T follicular helper cell (primary cell): ENCODE measurements at places on chromosomes 4 and X.

DNA sequence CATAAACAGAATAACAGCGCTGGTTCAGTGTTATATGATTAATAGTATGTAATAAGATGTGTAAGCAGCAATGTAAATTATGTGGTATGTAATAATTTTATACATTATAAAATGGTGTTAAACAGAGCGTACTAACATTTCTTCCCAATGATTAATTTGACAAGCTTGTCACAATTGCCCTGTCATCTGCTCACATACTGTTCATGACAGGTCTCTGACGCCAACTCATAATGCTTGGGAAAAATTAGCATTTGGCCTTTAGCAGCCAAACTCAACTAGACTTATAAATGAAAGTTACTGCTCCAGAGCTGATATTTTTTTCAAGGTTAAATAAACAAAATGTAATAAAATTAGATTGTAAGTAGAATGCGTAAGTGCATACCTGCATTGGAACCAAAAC lies 246.8 kb downstream of the TRAM1L1 start:
- DNase-seq: no peak

DNA sequence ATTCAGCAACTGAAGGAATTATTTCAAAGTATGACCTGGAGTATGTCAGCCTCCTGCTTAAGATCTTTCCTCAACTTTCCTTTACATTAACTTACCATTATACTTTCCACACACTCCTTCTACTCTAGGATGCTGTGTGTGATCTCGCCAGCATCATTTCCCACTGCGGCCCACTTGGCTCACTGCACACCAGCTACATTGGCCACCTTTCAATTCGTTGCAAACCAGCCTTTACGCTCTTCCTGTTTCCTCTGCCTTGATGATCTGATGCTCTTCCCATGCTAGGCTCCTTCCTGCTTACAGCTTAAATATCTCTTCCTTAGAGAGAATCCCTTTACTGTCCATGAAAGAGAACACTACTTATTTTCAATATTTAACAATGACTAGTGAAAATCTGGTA lies 95.1 kb downstream of the GPM6A start:
- DNase-seq: no peak

- DNase-seq: no peak
Observed at GRCh38 chr4:109826719-109827118, 1.1 kb upstream of the RRH start.

DNA sequence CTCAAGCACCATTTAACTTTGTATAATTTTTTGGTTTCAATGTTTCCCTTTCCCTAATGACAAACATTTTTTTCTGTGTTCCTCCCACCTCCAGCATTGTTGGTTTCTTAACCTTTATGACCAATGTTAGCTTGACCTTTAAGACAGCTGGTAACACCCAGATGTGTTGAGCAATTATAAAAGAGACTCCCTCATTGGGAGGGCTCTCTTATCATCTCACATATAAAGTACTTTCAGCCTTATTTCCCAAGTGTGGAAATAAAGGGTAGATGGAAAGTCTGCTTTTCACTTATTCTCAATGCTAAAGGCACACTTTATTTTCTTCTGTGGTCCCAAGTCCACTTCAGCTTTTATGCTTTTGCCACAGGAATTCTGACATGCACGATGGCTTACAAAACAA lies 1420.4 kb downstream of the RAPGEF2 start:
- no peak for DNase-seq

DNA sequence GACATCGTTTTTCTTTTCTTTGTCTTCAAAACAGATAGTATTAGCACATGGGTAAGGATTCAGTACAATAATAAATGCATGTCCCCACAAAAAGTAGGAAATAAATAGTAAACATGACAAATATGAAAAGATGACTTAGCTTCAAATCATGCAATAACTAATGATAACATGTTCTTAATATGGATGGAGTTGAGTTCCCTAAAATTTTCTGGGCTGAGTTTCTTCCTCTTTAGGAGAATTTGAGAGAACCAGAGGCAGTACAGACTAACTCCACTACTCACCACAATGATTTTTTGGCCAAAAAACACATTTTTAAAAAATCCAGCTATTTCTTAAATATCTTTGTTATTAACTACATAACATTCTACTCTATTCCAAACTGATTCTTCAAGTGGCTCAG lies 432.3 kb upstream of the HS3ST1 start:
- DNase-seq: no peak

- no peak for DNase-seq
Observed at GRCh38 chrX:39542316-39542715, 555.4 kb downstream of the BCOR start.

- no peak for DNase-seq
Observed at GRCh38 chr4:73978886-73979285, 2.9 kb downstream of the PF4 start.

DNA sequence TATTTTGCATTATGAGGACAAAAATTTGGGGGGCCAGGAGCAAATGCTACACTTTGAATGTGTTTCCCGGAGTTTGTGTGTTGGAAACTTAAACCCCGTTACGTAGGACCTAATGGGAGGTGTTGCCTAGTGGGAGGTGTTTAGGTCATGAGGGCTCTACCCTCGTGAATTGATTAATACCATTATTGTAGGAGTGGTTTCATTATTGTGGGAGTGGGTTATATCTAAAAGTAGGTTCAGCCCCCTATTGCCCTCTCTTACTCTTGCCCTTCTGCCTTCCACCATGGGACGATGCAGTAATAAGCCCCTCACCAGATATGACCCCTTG lies 15.5 kb downstream of the UBA6 start:
- DNase-seq: no peak

- DNase-seq: peak; percentile 12
Observed at GRCh38 chr4:38128478-38129459, 168.6 kb downstream of the PTTG2 start.

DNA sequence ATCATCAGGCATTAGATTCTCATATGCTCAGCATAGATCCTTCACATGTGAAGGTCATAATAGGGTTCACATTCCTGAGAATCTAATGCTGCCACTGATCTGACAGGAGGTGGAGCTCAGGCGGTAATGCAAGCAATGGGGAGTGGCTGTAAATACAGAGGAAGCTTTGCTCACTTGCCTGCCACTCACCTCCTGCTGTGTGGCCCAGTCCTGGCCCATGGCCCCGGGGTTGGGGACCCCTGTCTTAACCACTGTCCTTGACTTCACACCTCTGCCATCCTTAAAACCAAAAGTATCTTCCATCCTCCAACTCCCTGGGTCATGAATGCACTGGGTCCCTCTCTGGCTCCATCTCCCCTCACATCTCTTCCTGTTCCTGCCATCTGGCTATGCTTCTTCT lies 129.1 kb downstream of the HMX1 start:
- no peak for DNase-seq

DNA sequence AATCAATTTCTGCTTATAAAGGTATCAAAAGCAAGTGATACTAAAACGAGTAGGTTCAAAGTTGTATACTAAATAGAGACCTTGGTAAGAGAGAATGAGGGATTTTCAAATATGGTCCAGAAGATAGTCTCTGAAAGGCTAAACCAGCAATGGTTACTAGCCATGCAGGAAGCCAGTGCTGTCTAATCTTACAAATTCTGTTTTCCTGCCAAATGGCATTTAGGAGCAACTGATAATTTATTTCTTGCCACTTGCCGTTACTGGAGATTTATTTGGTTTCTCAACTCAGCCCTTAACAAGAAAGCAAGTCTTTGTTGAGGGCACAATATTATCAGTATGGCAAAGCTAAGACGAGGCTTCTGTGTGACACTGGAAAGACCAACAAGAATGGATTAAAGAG lies 47.2 kb downstream of the MAP7D3 start:
- no peak for DNase-seq

DNA sequence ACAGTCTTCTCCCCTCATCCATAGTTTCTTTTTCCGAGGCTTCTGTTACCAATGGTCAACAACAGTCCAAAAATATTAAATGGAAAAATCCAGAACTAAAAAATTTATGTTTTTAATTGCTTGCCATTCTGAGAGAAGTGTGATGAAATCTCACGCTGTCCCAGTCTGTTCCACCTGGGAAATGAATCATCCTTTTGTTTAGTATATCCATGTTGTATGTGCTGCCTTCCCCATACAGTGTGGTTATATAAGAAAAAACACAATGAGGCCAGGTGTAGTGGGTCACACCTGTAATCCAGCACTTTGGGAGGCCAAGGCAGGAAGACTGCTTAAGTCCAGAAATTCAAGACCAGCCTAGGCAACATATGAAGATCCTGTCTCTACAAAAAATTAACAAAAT lies 161.6 kb downstream of the CHIC2 start:
- no peak for DNase-seq

DNA sequence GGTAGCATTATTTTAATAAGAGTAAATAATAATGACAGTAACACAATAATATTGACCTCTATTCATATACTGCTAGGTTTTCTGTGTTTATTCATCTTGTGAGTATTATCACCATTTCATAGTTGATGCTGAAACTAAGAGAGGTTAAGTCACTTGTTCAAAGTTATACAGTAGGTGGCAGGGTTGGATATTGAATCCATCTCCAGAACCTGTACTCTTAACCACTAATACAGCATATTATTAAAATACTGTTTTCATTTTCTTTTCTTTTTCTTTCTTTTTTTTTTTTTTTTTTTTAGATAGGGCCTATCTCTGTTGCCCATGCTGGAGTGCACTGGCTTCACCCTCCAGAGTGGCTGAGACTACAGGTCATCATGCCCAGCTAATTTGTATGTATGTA lies 7.1 kb upstream of the ELF2 start:
- no peak for DNase-seq

DNA sequence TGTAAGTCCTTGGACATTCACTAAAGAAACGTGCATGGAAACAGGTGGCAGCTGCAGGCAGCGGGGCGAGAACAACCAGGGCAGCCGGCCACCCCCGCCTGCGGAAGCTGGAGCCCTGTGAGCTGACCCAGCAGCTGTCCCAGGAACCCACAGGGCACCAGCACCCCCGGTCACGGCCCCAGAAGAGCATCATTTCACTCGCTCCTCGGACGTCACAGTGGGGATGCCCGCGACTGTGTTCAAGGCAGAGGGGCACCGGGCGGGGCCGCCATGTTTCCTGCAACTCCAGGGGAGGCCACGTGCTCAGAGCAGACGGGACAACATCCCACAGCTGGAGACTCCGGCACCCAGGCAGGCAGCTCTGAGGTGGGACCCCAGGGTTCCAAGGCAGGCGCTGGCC lies 45.0 kb upstream of the CPLX1 start:
- no peak for DNase-seq
